ENCODE measurements at places on chromosomes 2 and 18. TPM values are rescaled to one million over a fixed set of nuclear protein-coding genes. Genes with fewer than 3 reads are reported as not detected.
A peak's percentile ranks its signal among the peaks of the same experiment; 100 is the strongest.

GRCh38 chr2:176745543-176746200, 466.9 kb upstream of the HNRNPA3 start:
- DNase-seq, result no peak

- DNase-seq, result no peak
These were observed 84.2 kb upstream of the DNER start for GRCh38 chr2:229798446-229799155.

- DNase-seq, result no peak
These were observed 79.5 kb upstream of the ALPP start for GRCh38 chr2:232299084-232299483.

- no peak for DNase-seq
These were observed 81.7 kb upstream of the CTAGE1 start for GRCh38 chr18:22499421-22499820.

DNA sequence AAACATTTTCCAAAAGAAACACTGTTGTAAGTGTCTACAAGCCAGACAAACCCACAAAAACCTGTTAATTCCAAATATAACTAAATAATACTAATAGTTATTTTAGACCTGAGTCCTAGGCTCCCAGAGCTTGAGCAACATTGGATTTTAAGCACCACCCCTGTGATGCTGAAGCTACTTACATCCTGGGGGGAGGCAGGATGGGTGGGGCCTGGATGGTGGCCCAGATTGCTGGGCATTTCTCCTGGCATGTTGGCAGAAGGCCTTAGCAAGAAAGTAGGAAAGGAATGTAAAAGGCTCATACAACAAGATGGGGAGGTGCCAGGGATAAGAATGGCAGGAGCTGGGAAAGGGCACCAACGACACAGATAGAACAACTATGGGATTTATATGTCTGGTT, 50.7 kb upstream of the OTX1 start:
- peak; percentile 7 for DNase-seq

- no peak for DNase-seq
These were observed 3.7 kb downstream of the MEX3C start for GRCh38 chr18:51193621-51194287.

DNA sequence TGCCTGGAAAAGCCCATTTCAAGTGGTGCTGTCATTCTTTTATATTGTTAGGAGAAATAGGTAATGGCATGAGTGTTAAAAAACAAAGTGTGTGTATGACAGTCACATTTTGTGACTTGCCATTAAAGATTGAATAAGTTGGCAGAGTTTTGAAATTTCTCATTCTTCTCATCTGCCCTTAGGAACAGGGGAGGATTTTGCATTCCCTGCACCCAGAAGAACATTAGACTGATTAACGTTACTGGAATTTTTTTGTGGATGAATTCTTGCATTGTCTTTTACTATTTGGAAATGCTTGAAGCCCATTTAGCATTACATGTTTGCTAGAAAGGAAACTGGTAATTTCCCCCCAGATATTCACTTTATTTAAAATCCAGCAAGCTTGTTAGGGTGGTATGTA, 162.2 kb downstream of the BABAM2 start:
- DNase-seq, result no peak

- DNase-seq, result no peak
These were observed 241.4 kb upstream of the CXCR4 start for GRCh38 chr2:136359121-136359965.

DNA sequence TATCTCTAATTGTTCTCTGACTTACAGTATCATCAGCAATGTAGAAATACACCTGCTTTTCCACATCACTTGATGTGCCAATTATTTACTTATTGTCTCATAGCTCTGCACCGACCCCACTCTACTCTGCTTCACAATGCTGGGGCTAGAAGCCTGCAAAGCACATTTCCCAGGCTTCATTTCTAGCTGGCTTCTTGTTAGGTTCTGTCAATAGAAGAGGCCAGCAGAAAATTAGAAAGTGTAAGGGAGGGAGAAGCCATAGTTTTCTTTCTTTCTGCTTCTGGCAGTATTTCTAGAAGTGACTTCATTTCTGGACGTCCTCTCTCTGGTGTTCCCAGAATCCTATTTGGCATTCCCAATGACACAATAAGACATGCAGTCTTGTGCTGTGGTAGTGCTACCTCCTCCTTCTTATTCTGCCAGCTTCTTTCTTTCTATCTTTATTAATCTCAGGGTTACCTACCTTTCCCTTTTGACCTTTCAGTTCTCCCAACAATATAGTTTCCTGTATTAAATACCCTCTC, 12.5 kb upstream of the TANC1 start:
- DNase-seq, result no peak

- no peak for DNase-seq
These were observed 15.4 kb downstream of the HS6ST1 start for GRCh38 chr2:128303095-128303791.

DNA sequence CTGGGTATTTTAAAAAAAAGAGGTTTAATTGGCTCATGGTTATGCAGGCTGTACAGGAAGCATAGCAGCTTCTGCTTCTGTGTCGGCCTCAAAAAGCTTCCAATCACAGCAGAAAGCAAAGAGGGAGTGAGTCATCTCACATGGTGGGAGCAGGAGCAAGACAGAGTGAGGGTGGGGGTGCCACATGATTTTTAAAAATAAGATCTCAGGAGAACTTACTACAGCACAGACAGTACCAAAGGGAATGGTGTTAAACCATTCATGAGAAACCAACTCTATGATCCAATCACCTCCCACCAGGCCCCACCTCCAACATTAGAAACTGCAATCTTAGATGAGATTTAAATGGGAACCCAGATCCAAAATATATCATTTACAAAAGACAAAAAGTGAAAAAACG, 14.6 kb downstream of the ZNF519 start:
- no peak for DNase-seq

DNA sequence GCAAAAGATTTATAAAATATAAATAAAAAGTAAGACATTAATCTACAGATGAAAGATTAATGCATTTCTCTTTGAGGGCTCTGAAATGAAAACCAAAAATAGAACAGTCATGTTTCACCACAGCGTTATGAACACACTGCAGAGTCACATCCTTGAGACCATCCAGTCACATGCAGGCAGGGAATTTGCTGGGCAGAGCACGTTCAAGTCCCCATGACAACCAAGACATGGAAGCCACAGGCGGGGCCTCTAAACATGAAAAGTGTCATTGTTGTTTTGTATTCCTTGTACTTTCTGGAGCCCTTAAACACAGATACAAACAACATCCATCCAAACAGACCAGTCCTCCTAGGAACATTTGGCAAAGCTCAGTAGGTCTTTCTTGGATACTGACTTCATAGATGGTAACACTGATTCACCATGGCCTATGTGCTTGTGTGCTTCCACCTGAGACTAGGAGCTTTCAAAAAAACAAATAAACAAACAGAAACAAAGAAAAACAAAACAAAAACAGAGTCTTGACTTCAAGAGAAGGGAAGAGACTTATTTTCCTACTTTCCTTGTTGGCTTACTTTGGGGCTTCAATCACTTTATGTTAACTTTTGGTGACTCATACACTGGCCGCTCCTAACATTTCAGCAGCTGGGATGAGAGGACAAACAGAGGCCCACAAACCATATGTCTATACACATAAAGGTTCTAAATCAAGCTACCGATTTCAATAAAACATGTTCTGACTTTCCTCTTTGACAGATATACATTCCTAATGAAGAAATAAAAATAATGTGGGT, 99.5 kb upstream of the CCDC85A start:
- DNase-seq, result no peak

DNA sequence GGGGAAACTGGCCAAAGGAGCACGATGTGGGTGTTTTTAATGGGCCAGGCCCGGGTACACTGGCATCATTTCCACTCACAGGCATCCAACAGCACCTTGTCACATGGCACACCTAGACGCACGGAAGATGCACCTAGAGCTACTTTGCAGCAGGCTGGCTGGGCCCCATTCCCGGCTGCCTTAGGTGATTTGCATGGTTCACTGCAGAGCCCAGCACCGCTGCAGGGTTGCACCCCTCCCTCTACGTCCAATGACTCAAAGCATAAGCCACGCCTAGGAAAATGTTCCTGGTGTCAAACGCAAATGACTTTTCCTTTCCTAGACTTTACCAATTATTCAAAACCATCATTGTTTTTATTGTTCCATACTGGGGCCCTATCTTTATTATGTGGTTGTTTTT, 222.9 kb downstream of the EIPR1 start:
- DNase-seq, result no peak

GRCh38 chr2:15799432-15799827, 140.9 kb upstream of the MYCN start:
- DNase-seq, result peak; percentile 13

GRCh38 chr2:207975921-207976320, 49.4 kb downstream of the PLEKHM3 start:
- DNase-seq, result no peak

- DNase-seq, result peak; percentile 73
These were observed at the start of gene NMUR1 for GRCh38 chr2:231530099-231531011. TSS of gene NMUR1 (minus strand) at chr2:231530445. CDS start at chr2:231530361, 84 bp downstream.

- no peak for DNase-seq
These were observed 104.8 kb downstream of the LBH start for GRCh38 chr2:30336084-30336483.

DNA sequence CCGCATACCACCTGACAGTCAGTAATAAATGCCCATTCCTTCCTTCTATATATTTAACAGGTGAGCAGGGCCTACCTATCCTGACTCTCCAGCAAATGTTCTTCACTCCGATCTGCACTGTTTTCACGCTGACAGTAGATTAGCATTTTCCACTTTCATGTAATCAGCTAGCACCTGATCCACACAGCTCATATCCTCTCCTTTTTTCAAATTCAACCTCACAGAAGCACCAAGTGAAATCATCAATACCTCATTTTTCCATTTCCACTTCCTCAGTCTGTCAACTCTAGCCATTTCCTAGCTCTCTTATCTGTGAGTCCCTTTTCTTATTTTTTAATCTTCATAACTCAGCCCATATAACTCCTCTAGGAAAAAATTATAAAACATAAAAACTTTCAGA, 402.8 kb downstream of the ZEB2 start:
- no peak for DNase-seq

DNA sequence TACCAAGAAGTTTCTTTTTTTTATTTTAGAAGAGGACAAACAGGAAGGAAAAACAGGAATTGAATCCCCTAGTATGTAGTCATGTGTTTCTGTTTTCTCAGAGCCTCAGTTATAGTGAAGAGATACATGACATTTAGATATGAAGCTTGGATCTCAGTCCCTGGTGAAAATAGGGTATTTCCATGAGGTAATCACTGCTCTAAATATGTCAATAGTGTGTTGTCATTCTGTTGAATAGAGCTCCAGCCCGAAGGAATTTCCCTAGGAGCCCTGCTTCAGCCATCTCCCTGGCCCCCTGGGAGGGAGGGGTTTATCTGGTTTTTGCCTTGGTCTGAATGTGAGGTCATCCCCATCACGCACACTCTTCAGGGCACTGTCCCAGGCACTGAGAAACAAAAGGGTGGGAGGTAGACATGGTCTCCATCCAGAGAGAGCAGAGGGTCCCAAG, 47.1 kb upstream of the REL start:
- no peak for DNase-seq

- DNase-seq, result no peak
These were observed 6.9 kb downstream of the ANKRD53 start for GRCh38 chr2:70985283-70985688.

- no peak for DNase-seq
These were observed 157.1 kb downstream of the FTCDNL1 start for GRCh38 chr2:199693861-199694260.

- no peak for DNase-seq
These were observed 45.1 kb downstream of the NTSR2 start for GRCh38 chr2:11624893-11625292.

DNA sequence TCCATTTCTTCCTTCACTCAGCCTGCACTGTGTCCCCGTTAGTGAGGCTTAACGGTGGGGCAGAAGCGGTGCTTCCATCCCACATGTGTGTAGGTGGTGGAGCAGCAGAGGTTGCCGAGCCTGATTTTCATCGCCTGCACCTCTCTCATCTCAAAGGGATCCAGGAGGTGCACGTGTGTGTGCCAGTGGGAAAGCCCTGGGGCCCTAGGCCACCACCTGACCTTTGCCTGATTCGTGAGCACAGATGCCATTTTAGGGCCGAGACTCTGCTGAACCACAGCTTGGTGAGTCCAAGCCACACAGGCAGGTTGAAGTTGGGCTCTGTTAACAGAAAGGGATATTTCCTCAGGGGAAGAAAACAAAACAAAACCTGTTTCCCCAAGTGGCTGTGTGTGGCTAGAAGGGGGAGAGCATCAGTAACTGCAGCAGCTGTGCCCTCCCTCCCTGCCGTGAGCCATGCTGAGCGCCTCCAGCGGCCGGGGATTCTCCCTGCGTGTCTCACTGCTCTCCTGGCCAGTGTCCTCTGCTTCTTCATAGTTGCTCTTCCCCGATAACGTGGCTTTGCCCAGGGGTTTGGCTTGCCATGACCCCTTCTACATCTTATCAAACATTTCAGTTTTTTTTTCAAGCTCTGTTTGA, 81.5 kb downstream of the MAPRE2 start:
- DNase-seq, result no peak

DNA sequence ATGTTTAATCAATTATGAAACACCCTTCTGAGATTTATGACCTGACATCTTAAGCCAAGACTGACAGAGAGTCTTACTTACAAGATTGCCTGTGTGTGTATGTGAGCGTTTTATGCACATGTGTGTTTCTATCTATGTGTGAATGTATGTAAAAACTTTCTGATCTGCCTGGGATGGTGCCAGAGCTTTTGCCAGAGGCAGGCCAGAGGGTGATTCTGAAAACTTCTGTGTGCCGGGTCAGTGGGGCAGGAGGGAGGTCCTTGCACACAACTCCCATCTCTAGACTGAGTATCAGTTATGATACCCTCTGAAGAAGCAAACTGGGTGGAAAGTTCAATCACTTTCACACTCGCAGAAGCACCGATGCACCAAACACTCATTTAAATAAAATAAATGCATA, 335.0 kb upstream of the NT5C1B start:
- DNase-seq, result no peak

GRCh38 chr2:37928377-37928776, 3.3 kb downstream of the RMDN2 start:
- DNase-seq, result no peak

GRCh38 chr2:105567996-105568494, 169.2 kb upstream of the FHL2 start:
- no peak for DNase-seq

DNA sequence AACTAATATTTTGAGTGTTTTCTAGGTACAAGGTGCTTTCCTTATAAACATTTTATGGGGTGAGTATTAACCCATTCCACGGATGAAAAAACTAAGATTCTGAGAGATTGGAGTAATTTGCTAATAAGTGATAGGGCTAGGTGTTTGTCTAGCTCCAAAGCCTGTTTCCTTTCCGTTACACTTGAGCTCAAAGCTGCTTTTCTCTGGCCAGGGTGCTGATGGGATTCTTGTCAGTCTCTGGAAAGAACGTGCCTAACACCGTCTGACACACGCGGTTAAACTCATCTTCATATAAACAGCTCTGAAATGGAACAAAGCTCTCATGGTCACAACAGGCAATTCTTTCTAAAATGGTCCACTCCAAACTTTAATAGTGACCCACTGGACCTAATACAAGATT, 2.0 kb upstream of the ANKRD29 start:
- no peak for DNase-seq

- DNase-seq, result no peak
These were observed 1076.2 kb downstream of the TDRD15 start for GRCh38 chr2:22199994-22200393.

Gene FOXD4L1
- 0.92 TPM for total RNA-seq

Gene GALR1
- not detected for total RNA-seq

Gene SCLY
- 38.2 TPM for total RNA-seq

Gene HOXD12
- not detected for total RNA-seq

Gene ZNF512
- total RNA-seq, result 24.4 TPM

Gene SKOR2
- not detected for total RNA-seq

Gene ATP6V1B1
- not detected for total RNA-seq

Gene LYG1
- total RNA-seq, result 2.3 TPM

Gene TCF23
- not detected for total RNA-seq

Gene ACTR2
- total RNA-seq, result 239 TPM
